ENCODE measurements at places on chromosomes 12 and 14.

- peak; percentile 80 for DNase-seq
These were observed at the start of gene ESPL1 for GRCh38 chr12:53267999-53268629. TSS of gene ESPL1 (plus strand) at chr12:53268299. CDS start at chr12:53268767, 468 bp downstream.

DNA sequence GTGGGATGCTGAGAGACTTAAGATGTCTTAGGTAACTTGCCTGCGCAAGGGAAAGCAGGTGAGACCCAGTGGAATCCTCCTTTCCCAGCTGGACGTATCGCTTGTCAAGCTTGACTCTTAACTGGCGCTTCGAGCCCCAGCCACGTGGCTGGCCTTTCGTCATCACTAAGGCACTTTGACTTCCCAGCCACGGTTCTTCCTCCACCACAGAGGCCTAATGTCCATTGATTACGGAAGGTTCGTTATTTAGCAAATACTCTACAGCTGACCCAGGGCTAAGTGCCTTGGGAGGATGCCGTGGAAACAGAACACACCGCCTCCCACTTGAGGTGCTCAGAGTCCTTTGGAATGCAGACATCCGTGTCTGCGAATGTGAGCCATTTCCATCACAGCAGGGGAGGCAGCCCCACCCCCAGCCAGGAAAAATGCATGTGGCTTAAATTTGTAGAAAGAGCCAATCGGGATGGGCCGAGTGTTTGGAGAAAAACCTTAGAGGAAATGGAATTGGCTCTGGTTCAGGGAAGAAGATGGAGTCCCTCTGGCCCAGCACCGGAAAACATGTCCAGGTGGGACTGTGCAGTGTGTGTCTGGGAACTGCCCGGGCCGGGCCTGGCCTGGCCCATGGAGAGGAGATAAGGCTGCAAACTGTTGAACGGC is 115.7 kb downstream of the PLXNC1 start:
- DNase-seq: no peak

DNA sequence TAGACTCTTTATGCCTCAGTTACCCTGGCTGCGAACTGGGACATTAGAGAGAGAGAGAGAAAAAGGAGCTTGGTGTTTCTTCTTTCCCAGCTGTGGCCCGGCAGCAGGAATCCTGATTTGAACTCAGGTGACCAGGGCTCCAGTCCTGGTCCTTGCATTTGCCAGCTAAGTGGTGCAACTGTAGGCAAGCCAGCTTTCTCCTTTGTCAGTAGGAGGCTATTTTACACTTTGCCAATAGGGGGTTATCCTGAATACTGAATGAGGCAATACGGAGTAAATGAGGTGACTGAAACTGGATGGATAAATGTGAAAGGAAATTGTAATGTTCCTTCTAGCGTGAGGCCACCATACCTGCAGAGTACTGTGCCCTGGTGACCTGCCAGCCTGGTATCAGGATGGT is 27.8 kb downstream of the KCNA5 start:
- DNase-seq: no peak

GRCh38 chr12:88982694-88983093 is 369.6 kb downstream of the DUSP6 start:
- DNase-seq: no peak

DNA sequence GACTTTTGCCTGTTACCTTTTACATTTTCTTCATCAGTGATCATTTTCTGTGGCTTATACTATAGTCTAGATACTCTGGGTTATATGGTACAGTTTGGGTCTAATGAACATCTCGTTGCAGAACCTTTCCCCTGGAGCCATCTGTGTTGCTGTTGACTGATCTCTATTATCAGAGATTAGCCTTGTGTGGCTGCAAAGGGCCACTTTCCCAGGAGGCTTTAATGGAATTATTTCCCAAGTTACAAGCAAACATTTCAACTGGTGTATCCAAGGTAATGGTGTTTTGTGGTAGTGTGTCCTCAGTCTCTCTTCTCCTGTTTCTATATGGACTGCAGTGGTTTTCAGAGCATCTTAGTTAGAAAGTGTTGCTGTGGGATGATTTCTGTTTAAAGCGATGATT is 25.9 kb downstream of the UTP20 start:
- peak; percentile 20 for DNase-seq

DNA sequence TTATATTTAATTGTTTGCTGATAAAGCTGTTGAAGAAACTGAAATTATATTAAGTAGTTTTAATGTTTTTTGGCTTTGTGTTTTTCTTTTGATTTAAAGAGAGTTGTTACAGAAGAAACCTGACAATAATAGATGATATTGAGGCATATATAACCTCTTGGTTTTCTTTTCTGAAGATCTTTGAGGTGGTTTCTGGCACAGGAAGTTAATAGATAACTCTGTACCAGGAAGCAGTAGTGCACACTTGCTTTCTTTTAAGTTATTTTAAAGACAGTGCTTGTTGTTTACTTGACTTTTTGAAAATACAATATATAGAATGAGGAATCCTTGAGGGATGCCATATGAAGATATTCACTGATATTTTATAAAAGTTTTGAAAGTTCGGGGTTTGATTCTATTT is 209.0 kb upstream of the FBXO33 start:
- no peak for DNase-seq
